ENCODE measurements at places on chromosomes 12 and 14.
A peak's percentile ranks its signal among the peaks of the same experiment; 100 is the strongest.

- H3K4me1 ChIP-seq: peaks cover 4% of the 10 kb centered on the region
- no peak for DNase-seq
- no peaks in the 10 kb centered on the region for H3K36me3 ChIP-seq
- no peak overlapping the region for H3K27ac ChIP-seq
These were observed 3.9 kb downstream of the LRCOL1 start for GRCh38 chr12:132606466-132606865.

DNA sequence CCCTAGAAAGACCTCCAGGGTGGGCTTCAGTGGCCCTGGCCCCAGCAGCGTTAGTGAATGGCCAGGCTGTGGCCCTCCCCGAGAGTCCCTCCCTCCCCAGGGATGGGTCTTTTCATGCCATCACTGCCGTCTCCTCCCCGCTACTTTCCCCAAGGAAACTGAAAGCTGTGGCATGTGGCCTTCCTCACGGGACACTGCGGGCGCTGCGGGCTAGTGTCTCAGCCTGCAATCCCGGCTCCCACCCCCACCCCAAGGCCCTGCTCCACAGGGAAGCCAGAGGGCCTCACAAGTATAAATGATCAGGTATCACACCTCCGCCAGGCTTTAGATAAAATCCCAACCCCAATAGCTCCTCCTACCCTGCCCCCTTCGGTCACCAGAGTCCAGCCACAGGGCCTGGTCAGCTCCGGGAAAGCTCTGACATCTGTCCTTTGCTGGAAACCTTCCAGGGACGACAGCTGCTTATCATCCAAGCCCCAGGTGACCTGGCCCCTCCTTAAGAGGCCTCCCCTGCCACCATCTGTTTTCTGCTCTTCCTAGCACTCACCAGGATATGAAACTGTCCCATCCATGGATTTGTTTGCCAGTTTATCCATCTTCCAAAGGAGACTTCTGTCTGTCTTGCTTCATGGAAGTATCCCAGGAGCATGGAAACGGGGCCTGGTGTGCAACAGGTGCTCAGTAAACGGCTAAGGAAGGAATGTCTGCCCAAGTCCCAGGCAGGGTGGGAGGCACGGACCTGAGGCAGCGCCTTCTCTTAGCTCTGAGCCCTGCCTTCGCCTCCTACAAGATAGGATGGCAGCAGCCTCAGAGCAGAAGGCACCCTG, 31.6 kb downstream of the CCDC85C start:
- H3K27ac ChIP-seq: peak overlapping the region; percentile 85
- H3K36me3 ChIP-seq: peaks cover 4% of the 10 kb centered on the region
- peak overlapping the region; percentile 72 for H3K4me3 ChIP-seq
- peaks cover 47% of the 10 kb centered on the region for H3K4me1 ChIP-seq
- DNase-seq: peak; percentile 55

GRCh38 chr14:73887694-73888459, 1.2 kb downstream of the ZNF410 start:
- peak overlapping the region; percentile 96 for H3K4me3 ChIP-seq
- no peak for DNase-seq
- H3K27ac ChIP-seq: peak overlapping the region; percentile 87
- H3K4me1 ChIP-seq: peaks cover 11% of the 10 kb centered on the region

GRCh38 chr12:117699575-117699974, 269.2 kb downstream of the KSR2 start:
- H3K36me3 ChIP-seq: no peaks in the 10 kb centered on the region
- H3K4me1 ChIP-seq: no peaks in the 10 kb centered on the region
- no peaks in the 10 kb centered on the region for H3K27me3 ChIP-seq
- H3K4me3 ChIP-seq: no peak overlapping the region
- no peak for DNase-seq
